ENCODE measurements at places on chromosomes 3 and 15. TPM values are rescaled to one million over a fixed set of nuclear protein-coding genes. Genes with fewer than 3 reads are reported as not detected.

The TNFAIP8L3 gene
- total RNA-seq: 3.0 TPM

The CLDN16 gene
- not detected for total RNA-seq

The WNT7A gene
- not detected for total RNA-seq

The CP gene
- total RNA-seq: 105 TPM

The DUOXA2 gene
- not detected for total RNA-seq
